Renal cortical epithelial cell (primary cell): ENCODE measurements at places on chromosomes 1 and 21. TPM values are rescaled to one million over a fixed set of nuclear protein-coding genes. Genes with fewer than 3 reads are reported as not detected.
A peak's percentile ranks its signal among the peaks of the same experiment; 100 is the strongest.

GRCh38 chr1:113830039-113830438 lies 17.8 kb upstream of the RSBN1 start:
- DNase-seq, result no peak

DNA sequence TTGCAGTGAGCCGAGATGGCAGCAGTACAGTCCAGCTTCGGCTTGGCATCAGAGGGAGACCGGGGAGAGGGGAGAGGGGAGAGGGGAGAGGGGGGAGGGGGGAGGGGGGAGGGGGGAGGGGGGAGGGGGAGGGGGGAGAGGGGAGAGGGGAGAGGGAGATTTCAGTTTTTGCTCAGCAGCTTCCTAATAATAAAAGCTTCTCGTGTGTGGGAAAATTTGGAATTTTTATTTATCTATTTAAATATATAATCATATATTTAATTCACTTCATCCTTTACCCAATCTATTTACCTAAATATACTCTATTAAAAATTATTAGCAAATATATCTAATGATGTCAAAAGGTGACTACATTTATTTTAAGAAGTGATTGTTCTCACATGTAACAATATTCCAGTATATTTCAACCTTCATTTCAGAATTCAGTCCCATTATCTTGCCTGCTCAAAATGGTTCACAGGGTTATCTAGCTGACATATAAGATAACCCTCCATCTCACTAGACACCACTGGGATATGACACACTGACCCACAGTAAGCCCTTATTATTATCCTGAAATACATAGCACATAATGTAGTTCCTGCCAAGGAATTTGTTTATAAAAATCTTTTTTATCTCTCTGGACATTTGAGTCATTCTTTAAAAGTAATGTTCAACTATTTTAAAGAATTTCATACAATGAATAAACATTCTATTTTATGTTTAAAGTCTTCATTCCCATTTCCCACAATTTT lies 105.9 kb downstream of the GPATCH2 start:
- no peak for DNase-seq

DNA sequence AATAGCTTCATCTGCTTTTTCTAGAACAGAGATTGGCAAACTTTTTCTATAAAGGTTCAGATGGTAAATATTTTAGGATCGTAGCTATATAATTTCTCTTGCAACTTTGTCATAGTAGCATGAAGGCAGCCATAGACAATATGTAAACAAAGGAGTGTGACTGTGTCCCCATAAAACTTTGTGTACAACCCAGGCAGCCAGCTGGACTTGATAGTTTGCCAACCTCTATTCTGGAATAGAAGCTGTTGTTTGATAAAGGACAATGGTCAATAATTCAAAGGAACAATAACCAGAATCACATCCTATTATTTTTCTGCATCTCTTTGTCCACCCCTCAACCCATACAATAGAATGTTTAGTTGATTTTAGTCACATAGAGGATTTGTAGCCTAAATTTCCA lies 286.7 kb downstream of the LMX1A start:
- DNase-seq, result no peak

DNA sequence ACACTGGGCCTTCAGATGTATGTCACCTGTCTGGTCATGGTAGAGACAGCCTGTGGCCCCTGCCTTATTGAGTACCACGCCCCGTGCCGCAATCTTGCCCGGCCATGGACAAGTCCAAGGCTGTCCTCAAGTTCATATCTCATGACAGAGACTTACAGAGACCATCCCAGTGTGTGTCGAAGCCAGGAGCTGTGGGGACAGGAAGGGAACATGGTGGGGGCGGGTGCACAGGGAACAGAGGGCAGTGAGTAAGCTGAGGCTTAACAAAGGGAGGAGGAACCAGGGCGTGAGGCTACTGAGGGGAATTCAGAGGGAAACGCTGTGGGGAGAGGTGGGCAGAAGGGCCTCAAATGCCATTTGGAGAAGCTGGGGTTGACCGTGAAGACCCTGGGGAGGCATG lies 75.8 kb downstream of the ALPL start:
- DNase-seq, result no peak

DNA sequence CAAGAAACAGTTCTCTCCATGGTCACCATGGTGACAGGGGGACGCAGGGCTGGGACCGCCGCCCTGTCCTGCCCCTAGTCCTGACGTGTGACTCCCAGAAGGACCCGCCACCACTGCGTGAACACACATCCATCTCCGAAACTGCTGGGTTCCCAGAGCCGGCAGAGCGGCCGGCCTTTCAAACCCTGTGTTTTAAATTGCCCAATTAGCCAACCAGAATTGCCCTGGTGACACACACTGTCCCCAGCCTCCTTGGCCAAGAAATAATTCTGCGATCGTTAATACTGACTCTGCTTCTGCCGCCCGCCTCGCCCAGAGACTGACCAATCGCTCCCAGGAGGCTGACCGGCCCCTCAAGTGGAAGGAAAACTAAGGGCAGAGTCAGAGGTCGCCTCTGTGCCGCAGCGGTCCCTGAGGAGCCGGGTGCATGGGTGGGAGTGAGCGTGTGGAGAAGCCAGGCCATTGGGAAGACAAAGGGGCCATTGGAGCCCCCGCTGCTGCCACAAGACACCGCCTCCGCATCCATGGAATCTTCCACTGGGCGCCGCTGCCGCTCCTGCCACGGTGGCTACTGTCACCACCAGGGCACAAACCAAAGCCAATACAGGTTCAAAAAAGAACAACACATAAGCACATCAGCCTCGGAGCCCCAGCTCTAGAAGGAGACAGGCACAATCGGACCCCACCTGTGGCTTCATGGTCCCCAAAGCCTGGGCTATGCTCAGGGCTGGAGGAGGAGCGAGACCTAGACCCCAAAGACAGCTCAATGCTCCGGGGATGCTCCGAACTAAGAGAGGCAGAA lies 273.2 kb downstream of the NPHP4 start:
- no peak for DNase-seq

GRCh38 chr1:89041721-89042120 lies 19.1 kb upstream of the GBP3 start:
- no peak for DNase-seq

DNA sequence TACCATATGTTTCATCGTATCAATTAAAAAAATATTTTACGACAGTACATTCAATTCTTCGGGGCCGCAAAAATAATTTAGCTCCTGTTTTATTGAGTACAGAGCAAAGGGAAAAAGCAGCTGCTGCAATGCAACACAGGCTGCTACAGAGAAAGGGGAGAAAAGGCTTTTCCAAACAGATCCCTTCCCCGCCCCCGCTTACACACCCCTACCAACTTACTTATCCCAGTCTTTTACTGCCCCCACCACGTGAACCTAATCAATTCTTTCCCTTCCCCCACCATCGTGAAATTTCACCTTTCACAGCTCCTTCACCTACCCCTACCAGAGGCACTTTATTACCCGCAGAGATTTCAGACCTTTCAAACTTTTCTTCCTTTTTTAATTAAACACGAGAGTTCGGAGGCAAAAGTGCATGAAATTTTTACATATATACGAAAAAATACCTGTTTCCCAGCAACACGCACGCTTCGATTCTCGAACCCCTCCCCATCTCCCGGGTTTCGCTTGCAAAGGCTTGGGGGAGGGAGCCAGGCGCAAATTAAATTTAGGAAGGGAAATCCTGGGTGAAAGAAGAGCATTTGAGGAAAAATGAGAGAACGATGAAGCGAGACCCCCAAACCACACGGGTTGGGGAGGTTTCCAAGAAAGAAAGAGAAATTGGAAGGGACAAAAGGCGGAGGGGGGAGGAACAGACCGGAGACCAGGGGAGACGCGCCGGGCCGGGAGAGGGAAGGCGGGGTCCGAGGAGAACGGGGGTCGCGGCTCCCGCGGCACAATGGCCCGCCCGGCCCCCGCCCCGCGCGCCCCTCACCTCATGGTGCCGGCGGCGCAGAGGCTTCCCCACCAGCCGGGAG lies 823 bp downstream of the ENAH start:
- no peak for DNase-seq

DNA sequence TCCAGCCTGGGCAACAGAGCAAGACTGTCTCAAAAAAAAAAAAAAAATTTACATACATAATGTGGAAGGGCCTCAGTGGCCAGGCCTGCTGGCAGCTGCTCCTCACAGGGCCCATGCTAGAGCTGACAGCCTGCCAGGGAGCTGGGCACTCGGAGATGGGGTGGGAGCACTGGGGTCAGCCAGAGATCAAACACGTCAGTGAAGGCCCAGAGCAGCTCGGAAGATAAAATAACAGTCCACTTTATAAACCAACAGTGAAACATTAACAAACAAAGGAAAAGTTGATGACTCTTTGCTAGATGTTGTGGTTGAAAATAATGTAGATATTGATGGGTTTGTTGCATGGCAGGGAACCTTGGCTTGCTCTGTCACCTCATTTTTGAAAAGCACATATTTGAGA lies 42.7 kb downstream of the ATP5PF start:
- peak; percentile 6 for DNase-seq

DNA sequence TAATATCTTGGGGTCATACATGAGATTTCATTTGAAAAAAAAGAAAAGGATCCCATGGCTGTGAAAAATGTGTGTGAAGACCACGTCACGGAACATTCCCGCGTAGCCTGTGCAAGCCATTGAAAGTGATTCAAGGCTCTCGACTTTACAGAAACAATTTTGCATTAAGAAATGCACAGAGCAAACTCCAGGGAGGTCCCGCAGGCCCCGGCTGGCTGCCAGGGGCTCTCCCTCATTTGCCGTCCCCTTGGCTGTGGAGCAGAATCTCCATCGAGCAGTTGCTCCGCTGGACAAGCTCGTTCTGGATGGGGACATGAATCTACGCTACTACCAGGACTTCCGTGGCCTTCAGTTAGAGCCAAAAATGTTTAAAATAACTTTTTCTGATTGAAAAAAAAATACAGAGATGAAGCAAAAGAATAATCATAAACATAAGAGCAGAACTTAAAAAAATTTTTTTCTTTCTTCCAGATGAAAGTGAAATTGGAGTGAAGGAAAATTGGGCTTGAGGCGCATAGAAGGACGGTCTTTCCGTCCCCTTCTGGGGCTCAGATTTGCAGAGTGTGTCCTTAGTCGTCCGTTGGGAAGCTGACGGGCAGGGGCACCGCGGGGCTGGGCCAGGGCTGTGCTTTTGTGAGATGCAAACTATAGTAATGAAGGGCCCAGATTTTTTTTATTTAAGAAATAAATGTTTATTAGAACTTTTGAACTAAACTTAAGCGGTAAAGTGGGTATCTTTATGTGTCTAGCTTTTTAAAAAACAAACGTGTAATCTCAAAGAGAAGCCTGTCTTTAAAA lies 68.1 kb upstream of the ARHGEF16 start:
- no peak for DNase-seq

DNA sequence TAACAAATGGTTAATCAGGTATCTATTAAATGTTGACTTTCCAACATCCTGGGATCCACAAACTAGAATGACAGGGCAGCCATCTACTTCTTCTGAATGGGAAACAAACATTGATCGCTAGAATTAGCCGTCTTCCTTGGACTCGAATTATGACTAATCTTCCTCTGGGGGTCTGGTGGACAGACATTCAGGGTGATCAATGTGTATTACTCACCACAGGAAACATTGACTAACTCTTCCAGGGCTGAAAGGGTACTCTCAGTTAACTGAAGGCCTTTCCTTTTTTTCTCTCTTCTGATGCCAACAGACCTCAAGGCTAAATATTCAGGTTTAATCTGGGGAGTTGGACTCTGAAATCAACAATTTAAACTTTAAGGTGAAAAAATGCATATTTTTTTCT lies 9.5 kb downstream of the NOL9 start:
- DNase-seq, result peak; percentile 24

DNA sequence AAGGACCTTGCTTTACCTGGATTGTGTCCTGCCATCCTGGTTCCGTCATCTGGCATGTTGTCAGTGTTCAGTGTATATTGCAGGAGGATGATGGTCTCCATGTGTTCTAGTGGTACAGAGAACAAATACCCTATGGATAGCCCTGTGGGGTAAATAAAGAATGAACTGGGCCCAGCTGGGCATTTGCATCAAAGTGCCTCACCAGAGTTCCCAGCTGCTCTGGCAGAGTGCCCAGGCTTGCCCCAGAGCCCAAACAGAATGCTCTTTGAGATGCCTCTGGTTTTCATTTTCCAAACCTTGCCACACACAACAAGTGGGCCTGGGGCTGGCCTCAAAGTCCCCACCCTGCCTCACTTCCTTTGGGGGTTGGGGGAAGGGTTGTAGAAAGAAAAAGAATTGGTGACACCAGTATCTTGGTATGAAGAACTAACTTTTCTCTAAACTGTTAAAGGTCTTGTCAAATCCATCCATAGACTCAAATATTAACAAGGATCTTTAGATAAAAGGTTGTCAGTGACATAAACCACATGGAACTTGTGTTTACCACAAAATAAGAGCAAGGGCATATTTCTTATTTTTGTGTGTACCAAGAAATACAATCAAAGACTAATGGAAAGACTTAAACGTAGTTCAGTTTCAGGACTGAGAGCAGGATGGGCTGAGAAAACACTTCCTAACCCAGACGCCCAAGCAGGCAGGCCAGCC lies 82.2 kb downstream of the LMO4 start:
- peak; percentile 21 for DNase-seq

GRCh38 chr21:29092102-29092959 lies 18.9 kb upstream of the CCT8 start:
- DNase-seq, result peak; percentile 47

DNA sequence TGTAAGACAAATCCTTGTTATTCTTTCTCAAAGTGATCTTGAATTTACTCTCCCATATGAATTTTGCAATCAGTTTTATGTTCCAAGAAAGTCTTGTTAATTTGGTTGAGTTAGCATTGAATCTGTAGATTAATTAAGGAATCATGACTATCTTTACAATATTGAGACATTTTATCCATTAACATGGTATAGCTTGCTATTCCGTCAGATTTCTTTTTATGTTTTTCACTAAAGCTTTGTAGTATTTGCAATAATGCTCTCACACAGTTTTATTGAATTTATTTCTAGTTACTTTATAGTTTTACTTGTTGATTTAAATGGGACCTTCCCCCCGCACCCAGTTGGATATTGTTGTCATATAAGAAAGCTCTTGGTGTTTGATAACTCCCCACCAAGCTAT lies 5.8 kb upstream of the EDARADD start:
- no peak for DNase-seq

DNA sequence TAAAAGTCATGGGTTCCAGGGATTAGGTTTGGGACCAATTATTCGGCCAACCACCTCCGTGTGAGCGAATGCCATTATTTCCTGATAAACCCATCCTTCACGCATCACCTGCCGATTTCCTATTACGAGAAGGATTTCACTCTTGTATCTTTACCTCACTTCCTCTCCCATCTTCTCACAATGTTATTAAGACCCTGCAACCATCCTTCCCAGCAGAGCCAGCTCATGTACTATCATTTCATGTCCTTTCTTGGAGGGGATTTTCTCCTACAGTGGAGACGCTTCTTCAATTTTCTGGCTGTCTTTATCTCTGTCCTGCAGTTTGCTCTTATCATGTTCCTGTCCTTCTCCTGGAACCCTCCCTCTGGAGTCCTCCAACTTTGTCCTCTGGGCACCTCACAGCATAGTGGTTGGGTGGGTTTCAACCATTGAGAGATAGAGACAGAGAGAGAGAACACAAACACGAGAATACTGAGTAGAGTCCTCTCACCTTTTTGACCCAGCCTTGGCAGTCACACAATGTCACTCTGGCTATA lies 192.2 kb downstream of the DYRK1A start:
- no peak for DNase-seq

Gene CDC20
- total RNA-seq, result 2.1 and 42.5 TPM in 2 replicates

Gene S100A7
- total RNA-seq, result not detected in 2 replicates

Gene FMO4
- 3.5 and 6.0 TPM in 2 replicates for total RNA-seq

Gene LAX1
- 0.15 and 0.69 TPM in 2 replicates for total RNA-seq

Gene KCNQ4
- 0.20 and 0.87 TPM in 2 replicates for total RNA-seq

Gene NMNAT2
- 0.17 and 0.65 TPM in 2 replicates for total RNA-seq

Gene OR2T11
- 0.10 TPM in 1 of 2 replicates, not detected in the other for total RNA-seq

Gene APOBEC4
- total RNA-seq, result not detected in 2 replicates

Gene ZNF697
- 6.4 and 15.0 TPM in 2 replicates for total RNA-seq
